ENCODE measurements at places on chromosomes 2 and 18.

DNA sequence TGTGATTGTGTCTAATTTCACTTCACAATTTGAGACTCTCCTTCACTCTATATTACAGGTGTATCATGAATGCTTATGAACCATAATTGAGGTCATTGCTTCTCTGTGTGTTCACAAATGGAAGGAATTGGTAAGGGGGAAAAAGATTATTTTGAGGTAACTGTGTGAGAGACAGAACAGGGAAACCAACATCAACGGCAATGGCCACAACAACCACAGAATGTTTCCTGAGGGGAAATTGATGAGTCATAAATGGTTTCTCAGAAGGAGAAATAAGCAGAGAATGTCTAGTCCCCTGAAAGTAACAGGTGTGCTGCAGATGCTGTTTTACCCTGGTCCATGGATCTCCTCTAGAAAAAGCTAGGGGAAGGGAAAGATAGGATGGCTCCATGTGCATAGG, 361.2 kb upstream of the GALNT5 start:
- no peak for DNase-seq

DNA sequence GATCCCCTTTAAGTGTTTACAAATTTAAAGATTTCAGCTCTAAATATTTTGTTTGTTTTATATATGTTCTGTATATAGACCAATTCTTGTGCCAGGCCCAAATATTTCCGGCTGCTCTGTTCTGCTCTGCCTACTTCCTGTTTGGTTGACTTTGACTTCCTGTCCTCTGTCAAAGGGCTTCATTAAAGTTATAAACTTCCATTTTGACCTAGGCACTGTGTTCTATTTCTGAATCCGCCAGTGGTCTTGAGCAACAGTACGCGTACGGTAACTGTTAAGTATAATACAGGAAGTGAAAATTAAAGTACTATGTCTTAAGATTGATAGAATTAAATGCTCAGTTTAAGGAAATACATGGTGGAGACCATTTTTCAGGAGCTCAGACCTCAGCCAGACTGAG, 13.5 kb upstream of the REL start:
- DNase-seq = no peak

GRCh38 chr2:184402381-184402780, 195.9 kb upstream of the ZNF804A start:
- no peak for DNase-seq

GRCh38 chr2:238039985-238040384, 20.8 kb upstream of the SCLY start:
- DNase-seq = no peak

Data from right cardiac atrium (tissue), 5 donors.